RPMI8226 (cell line): ENCODE measurements at places on chromosomes 1 and 21.

DNA sequence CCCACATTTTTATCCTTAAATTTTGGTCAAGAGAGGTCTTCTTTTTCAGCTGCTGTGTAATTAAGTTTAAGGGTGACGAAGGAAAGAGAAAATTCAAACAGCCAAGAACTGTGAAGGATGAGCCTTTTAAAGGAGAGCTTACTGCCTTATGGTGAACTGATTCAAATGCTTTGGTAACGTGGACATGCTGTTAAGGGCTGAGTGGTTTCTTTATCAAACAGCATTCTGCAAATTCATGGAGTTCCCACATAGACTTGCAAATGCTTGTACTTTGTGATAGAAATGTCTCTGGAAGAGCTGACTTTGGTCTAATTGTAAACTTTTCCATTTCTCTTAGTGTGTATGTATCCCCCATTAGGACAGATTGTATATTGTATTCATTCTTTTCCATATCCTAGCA is 93.8 kb downstream of the CHD1L start:
- no peak for DNase-seq

DNA sequence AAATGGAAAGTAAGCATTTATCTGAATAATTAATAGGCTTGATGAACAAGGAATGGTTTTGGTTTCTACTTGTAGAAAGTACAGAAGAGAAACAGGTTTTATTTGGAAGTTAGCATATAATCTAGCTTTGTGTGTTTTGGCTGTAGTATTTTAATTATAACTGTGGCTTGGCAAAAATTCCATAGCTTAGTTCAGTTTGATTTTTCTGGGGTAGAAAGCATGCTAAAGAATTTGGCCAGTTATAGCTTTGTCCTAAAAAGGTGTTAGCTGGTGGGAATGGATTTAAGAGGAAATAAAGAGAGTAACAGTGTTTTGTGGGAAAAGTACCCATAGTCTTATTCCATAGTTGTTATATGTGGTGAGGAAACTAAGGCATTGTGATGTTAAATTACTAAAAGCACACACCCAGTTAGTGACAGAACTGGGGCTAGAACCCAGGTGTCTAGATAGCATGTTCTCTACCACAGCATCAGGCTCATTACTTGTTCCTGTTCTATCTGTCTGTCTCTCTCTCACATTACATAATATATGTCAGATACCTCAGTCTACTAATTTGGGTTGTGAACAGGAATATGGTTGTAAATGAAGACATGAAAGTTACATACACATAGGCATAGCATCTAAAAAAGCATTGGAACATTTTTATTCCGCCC is 55.0 kb downstream of the MPZL1 start:
- DNase-seq, result no peak

GRCh38 chr21:32392299-32392879 is 423 bp downstream of the URB1 start:
- DNase-seq, result peak; percentile 23

GRCh38 chr21:36178349-36178748 is 21.7 kb downstream of the DOP1B start:
- DNase-seq, result no peak
